ENCODE measurements at places on chromosomes 1 and 21.

GRCh38 chr1:67610450-67610849 is 74.6 kb upstream of the GADD45A start:
- DNase-seq = no peak

GRCh38 chr1:7552402-7552801 is 218.7 kb upstream of the VAMP3 start:
- no peak for DNase-seq

DNA sequence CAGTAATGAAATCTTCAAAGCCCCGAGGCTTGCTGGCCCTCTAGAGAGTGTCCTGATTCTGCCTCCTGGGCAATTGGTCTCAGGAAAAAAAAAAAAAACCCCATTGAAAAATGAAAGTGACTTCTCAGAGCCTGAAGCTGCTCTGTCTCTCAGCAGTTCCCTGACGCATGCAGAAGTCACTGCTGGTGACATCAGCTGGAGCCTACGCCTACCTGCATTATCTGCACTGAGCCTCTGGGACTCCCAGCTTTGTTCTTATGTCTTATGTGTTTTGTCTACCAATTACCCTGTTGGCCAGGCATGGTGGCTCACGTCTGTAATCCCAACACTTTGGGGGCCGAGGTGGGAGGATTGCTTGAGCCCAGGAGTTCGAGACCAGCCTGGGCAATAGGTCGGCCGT is 10.1 kb upstream of the SLC25A33 start:
- DNase-seq = no peak

GRCh38 chr1:52552236-52552504 is 722 bp downstream of the TUT4 start:
- DNase-seq = peak; percentile 66

GRCh38 chr1:235995511-235995910 is 69.4 kb downstream of the NID1 start:
- DNase-seq = no peak

- no peak for DNase-seq
Measured at GRCh38 chr1:116417678-116418077, 44.6 kb downstream of the ATP1A1 start.

- no peak for DNase-seq
Measured at GRCh38 chr1:184409011-184409410, 22.2 kb downstream of the C1orf21 start.

- DNase-seq = no peak
Measured at GRCh38 chr1:68819190-68819829, 322.4 kb upstream of the DEPDC1 start.

DNA sequence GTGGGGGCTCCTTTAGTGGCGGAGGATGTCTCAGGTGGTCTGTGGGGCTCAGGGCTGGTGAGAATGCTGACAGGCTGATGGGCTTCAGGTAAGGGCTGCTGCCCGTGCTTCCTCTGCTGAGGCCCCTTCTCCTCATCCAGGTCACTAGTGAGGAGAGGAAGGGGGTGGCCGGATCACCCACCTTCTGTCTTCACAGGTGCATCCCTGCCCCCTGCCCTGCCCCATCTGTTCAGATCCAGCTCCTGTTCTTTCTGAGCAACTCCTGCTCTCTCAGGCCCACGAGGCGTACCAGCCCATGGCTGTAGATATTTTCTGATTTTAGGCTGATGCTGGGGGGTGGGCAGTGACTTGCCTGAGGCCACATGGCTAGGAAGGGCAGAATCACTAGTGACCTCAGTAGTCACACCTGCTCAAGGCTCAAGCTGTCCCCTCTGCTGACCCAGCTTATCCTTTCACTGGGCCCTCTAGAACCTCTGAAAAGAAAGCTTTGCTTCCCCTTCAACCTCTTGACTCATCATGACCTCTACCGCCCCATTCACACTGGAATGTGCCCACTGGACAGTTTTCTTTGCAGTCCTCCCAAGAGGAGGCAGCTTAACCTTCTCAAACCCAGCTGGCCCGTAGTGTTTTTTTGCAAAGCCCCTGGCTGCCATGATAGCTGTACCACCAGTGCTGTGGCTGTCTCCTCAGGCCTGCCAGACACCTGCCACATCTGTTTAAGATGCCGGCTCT is 14.8 kb downstream of the DCST2 start:
- no peak for DNase-seq

- no peak for DNase-seq
Measured at GRCh38 chr21:26965040-26965906, 1.6 kb downstream of the ADAMTS5 start.

- no peak for DNase-seq
Measured at GRCh38 chr21:38319781-38320180, 63.0 kb downstream of the KCNJ15 start.

- DNase-seq = no peak
Measured at GRCh38 chr1:204127597-204128242, 24.1 kb downstream of the ETNK2 start.

DNA sequence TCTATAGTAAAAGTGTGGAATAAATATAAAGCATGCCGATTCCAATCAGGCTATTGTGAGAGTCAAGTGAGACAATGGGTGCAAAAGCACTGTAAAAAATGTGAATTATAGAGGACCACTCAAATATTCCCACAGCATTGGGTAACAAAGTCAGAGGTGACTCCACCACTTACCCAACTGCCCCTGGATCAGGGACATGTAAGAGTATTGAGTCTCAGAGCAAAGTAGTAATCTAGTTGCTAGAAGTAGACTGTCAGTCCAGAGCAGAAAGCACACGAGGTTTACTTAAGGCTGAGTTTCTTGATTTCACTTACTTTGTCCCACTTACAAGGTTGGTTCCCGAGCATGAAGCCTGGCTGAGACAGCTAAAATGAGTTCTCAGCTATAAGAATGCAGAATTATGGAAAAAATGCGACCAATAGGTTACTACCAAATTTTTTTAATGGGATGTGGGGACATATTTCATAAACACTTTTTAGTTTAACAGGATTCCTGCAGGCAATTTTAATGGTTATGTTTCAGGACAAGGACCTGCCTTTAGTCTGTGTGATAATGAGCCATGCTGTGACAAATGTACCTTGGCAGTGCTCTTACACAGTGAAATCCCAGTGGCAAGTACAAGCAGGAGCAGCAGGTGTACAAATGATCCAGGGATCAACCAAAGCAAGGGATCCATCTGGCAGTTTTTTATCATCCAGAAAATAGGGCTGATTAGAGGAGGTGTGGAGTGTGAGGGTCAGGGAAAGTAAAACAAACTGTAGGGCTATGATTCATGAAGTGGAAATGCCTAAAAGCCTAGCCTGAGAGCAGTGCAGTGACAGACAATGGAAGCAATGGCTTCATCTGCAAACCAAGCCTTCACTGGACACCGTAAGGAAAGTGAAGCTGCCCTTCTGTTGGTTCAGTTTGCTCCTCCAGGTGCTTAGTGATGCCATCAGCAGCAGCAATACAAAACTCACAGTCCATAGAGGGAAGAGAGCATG is 156.2 kb upstream of the SPAG17 start:
- no peak for DNase-seq

DNA sequence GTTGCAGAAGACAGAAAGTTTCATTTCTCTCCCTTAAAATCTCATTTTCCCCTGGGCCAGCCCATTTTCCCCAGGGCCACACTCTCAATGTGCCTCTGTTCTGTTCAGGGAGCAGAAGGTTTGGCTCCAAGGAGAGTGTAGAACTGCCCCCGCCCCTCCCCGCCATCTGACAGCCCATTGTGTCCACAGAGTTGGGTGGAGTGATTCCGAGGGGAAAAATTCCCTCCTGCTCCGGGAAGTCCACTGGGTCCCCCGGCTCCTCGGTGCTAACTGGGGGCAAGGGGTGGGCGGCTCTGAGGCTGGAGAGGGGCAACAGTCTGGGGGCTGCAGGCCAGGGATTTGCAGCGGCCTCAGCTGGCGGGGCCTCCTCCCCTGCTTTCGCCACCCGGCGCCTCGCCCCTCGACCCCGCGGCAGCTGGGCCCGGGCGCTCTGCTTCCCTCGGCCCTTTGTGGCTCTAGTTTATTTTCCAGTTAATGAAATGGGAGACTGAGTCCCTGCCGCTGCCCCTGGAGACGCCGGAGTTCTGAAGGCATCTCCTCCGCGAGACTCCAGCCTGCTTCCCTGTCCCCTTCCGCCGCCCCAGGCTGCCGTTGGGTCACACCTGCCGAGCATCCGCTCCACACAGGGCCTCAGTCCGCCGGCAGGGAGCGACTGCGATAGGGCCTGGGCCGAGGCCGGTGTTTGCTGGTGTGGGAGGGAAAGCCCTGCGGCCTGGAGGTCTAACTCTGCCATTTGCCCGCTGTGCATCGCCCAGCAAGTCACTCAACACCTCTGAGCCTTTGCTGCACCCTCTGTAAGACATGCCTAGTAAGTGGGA is 14.7 kb upstream of the KIRREL1 start:
- DNase-seq = no peak

DNA sequence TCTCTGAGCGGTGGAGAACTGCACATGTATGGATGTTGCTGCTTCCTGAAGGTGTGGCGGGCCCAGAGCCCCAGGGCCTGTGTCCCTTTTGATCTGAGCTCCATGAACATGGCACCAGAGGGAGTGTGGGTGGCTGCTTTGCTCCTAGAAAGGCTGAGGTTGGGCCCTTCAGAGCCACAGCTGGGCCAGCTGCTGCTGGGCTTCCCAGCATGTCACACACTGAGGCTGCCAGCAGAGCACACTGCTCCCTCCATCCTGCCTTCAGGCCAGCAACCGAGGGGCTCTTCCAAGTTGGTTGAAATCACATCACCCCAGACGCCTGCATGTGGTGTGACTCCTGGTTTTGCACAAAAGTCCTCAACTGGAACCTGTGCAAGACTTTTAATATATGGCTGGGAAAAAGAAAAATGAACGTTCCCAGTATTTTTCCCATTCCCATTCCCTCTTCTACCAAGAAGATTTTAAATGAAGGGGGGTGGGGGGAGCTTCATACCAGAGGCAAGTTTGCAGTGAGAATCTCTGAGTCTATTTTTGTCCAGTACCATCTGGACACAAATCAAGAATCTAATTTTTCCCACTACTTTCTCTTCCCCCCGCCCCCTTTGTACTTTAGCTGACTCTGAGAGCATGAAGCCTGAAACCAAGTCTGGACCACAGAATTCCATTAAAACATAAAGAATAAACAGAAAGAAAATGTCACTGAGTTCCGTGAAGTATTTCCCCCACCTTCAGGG is 26.2 kb upstream of the NGF start:
- DNase-seq = no peak

GRCh38 chr1:54272134-54272533 is 72.2 kb downstream of the MRPL37 start:
- no peak for DNase-seq

DNA sequence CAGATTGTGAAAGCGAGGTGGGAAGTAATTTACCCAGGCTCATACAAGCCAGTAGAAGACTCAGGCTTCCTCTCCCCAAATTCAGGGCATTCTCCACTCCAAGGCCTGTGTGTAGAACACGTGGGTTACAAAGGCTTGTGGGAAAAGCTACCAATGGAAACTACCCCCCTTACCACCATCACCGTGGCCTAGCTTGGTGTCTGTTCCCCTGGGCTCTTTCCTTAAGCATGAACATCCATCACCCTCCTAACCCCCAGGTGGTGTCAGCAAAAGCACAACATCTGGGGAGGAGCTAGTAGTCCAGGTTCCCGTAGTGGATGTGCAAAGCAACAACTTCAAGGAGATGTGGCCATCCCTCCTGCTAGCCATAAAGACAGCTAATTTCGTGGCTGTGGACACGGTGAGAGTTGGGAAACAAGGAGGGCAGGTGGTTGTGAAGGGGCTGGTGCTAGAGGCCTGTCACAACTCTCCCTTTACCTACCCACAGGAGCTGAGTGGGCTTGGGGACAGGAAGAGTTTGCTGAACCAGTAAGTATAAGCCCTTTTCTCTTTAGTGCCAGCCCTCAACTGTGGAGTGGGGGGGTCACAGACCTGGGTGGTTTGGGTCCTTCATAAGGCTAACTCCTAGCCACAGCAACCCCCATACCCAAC is 701 bp upstream of the MUTYH start:
- no peak for DNase-seq

GRCh38 chr1:219660666-219661463 is 48.0 kb upstream of the ZC3H11B start:
- no peak for DNase-seq

- DNase-seq = no peak
Measured at GRCh38 chr1:19067912-19068638, 111.6 kb upstream of the IFFO2 start.

- DNase-seq = no peak
Measured at GRCh38 chr21:41634211-41634694, 126.3 kb upstream of the TMPRSS2 start.

- no peak for DNase-seq
Measured at GRCh38 chr21:15249285-15249993, 184.6 kb upstream of the NRIP1 start.

DNA sequence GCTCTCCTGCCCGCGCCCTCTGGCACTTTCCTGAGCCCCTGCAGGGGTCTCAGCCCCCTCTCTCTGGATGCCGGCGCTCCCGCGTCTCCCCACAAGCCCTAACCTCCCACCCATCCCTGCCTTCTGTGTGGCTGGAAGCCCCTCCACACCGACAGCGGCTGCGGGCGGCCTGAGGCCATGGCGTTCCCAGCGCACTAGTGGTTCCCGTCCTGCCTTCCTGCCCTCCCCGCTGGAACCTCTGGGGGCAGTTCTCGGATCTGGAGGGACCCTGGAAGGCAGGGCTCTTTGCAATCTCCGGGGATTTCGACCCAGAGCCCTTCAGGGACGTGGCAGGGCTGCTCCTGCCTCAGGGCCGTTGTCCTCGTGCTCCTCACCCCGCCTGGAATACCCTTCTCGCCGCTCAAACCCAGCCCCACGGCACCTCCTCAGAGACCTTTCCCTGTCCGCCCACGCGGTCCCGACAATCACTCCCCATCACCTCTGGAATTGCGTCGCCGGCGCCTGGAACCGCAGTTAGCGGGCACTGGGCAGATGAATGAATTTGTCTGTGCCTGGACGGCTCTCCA is 493 bp upstream of the ESPN start:
- DNase-seq = no peak

- no peak for DNase-seq
Measured at GRCh38 chr1:230778916-230779590, 31.9 kb downstream of the CAPN9 start.

- no peak for DNase-seq
Measured at GRCh38 chr1:162753001-162753658, 37.4 kb upstream of the HSD17B7 start.

DNA sequence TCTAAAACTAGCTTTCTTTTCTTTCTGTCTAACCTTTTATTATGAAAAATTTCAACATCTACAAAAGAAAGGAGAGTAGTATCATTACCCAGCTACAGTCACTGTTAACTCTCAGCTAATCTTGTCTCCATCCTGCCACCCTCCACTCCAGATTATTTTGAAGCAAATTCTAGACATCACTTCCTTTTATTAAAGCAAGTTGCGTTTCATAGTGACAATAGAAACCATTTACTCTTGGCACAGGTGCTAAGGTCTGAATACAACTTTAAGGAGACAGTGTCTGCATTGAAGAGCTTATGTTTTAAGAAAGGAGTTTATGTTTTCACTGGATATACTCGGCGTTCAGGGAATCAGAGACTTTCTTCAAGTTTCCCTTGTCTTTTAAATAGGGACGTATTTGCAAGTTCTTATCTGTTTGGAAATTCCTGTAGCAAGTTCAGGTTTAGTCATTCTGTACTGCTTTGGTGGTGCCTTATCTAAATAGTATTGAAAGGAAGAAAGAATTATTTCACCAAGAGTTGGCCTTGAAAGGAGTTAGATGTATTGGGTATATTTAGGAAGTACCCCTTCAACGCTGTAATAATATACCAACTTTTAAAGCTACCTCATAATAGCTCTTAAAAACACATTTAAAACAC is 42.7 kb downstream of the ITSN1 start:
- no peak for DNase-seq
